ENCODE measurements at places on chromosomes 2 and 18.

GRCh38 chr2:161919873-161920272 is 154.1 kb downstream of the DPP4 start:
- no peak for DNase-seq

DNA sequence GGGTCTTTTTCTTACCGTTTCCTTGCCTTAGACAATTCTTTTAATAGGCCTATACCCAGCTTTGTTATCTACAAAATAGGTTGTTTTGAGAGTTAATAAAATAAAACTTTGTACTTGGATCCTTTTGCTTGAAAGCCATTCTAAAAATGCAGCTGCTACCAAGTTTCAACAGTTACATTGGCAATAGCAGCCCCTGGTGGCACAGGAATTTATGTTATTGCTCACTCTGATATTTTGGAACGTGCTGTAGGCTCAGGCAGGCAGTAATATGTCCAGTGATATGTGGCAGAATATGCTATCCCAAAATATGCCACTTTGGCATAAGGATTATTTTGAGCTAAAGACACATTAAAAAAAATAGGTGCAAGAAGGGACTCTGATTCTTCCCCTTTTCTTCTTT is 6.7 kb upstream of the COMMD1 start:
- DNase-seq: no peak

- DNase-seq: no peak
These were observed 109.7 kb downstream of the MBD5 start for GRCh38 chr2:148130581-148130980.

GRCh38 chr2:278927-279320 is 9.0 kb downstream of the ALKAL2 start:
- DNase-seq: no peak

DNA sequence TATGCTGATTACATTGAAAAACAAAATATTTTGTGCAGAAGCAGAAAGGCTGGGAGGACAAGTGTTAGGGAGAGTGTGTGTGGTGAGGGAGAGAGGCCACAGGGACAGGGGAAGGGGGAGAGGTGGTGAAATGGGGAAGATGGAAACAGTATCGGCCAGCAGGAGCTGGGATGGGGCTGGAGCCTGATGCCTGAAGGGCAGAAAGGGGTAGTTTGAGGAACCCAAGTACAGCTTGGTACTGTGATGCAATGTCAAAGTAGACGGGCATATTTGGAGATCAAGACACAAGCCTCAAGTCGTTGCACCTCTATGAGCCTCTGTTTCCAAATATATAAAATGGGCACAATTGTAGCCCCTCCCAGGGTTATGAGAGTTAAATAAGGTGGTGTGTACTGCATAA is 152.1 kb downstream of the LPIN1 start:
- no peak for DNase-seq

GRCh38 chr2:66301022-66301766 is 133.7 kb upstream of the MEIS1 start:
- DNase-seq: no peak

DNA sequence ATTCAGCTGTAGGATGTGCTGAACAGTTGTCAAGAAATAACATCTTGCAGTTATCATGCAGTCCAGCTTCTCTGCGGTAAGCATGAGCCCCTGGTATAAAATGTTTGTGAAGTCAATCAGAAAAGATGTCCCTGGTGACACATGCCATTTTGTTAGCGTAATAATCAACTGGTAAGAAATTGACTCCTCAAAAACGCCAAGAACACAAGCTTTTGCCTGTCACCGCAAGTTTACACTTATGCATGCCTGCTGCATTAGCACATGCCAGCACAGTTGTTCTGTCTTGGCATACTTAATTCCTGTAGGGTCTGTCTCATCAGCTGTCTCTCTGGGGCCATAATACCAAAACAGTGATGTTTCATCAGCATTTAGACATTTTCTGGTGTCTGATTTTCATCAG is 524.8 kb upstream of the DSEL start:
- DNase-seq: no peak

- DNase-seq: no peak
These were observed 54.2 kb upstream of the CDCA7 start for GRCh38 chr2:173300458-173300857.

DNA sequence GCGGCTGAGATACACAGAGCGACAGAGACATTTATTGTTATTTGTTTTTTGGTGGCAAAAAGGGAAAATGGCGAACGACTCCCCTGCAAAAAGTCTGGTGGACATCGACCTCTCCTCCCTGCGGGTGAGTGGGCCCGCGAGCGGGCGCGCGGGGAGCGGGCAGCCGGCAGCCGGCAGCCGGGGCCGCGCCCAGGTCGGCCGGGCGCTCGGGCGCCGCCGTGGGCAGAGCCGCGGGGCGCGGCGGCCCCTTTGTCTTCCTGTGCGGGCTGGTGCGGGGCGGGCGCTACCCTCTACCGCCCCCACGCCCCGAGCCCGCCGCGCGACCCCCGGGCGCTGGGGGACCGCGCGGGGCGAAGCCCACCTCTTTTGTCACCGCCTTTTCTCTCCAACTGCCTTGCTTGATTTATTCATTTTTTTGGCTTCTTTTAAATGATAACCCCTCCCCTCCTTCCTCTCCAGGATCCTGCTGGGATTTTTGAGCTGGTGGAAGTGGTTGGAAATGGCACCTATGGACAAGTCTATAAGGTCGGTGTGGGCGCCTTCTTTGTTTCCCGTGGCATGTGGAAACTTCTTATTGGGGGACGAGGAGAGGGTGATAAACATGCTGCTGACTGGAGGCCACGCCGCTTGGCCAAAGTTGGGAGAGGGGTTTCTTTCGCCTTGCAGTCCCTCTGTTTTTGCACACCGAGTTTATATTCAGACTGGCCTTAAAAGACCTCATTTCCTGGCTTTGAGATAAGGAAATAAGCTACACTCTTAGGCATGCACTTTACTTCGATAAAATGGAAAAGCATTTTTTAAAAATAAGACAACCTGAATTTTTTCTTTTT is 722 bp downstream of the MAP4K4 start:
- DNase-seq: no peak

GRCh38 chr2:239520811-239521517 is 120.1 kb upstream of the HDAC4 start:
- DNase-seq: no peak

- DNase-seq: no peak
These were observed 252.7 kb downstream of the ZEB2 start for GRCh38 chr2:144267239-144267638.

- no peak for DNase-seq
These were observed 19.4 kb upstream of the DSC3 start for GRCh38 chr18:31061945-31062344.

GRCh38 chr2:181189951-181190350 is 209.5 kb downstream of the UBE2E3 start:
- no peak for DNase-seq

DNA sequence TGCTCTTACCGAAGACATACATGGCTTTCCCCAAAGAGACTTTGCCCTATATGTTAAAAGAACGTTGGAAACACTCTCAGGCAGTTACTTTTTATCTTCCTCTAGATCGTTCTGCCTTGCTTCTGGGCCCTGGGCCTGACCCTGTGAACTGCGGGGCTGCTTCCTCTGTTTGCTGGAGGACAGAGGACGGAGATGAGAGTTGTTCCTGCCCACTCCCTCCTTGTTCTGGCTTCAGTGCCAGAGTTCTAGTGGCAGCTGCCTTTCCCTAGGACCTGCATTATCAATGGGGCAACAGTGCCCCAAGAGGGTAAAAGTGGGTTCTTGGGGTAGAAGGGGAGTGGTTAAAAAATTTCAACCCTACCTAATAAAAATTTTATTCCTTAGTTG is 6.5 kb upstream of the FN1 start:
- DNase-seq: no peak

DNA sequence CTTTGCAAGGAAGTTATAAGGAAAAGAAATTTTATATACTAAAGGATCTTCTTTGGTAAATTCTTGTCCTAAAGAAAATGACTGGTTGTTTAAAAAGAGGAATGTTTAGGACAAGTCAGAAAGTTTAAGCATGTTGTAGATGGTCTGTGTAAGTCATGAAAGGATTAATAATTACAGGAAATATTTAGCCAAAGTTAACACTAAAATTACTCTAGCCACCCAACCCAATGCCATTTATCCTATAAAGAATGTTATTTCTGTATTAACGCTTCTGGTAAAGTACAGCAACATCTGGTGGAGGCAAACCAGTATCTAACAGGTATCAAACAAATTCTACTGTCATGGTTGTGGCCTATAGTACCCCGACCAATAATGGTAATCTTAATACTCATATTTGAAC is 546.9 kb upstream of the PKDCC start:
- no peak for DNase-seq

DNA sequence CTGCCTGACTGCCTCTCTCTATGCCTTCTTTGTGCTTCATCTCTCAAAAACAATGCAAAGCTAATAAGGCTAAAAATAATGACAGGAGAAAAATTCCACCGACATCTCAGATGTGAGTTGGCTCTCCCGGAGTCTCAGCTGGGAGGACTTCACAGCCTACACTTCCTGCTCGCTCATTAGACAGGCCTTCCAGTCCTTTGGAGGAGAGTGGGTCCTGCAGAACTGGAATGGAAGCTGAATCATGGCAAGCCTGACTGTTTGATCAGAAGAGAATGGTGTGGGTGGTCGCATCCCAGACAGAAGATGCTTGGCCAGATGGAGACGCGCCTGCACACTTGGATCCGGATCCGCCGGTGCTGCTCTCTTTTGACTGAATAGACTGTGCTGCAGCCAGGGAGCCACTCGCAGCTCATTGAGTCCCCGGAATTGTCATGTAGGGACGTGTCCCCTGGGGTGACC is 49.7 kb downstream of the TRIB2 start:
- no peak for DNase-seq

GRCh38 chr2:100742277-100743254 is 77.4 kb upstream of the NPAS2 start:
- DNase-seq: no peak

- no peak for DNase-seq
These were observed 686.0 kb downstream of the NRXN1 start for GRCh38 chr2:50345701-50346591.

- no peak for DNase-seq
These were observed 23.4 kb upstream of the RAPGEF4 start for GRCh38 chr2:172712251-172712650.

DNA sequence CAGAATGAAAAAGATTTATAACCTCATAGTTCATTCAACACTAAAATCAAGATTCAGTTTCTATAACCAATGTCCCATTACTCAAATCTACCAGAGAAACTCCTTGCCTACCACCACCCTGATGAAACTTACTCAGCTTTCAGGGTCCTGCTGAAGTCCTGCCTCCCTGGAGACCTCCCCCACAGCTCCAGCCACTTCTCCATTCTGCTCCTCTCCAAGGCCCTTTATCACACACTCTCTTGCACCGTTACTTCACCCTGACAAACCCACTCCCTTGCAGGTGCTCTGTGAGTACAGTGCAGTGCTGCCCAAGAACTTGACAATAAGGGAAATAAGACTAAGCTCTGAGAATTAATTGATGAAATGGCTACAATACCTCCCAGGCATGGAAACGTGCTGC is 83.5 kb upstream of the CDCA7 start:
- DNase-seq: no peak

DNA sequence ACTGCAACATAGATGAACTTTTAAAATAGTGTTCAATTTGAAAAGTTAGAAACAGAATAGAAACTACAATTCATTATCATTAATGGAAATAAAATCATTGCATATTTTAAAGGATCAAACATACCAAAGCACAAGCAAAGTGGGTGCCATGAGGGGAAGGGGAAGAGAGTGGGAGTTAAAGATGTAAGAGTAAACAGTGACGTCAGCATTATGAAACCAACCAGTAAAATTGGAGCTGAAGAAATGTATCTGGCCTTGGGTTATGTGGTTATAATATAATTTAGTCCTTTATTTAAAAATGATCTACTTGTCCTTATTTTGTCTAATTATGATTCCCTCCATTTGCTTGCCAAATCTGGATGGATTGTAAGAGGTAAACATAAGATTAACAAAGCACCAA is 6.0 kb downstream of the LINC00305 start:
- no peak for DNase-seq

- DNase-seq: no peak
These were observed 12.8 kb downstream of the NEDD4L start for GRCh38 chr18:58056852-58057251.

- DNase-seq: no peak
These were observed 164.5 kb downstream of the XIRP2 start for GRCh38 chr2:167052825-167053224.

DNA sequence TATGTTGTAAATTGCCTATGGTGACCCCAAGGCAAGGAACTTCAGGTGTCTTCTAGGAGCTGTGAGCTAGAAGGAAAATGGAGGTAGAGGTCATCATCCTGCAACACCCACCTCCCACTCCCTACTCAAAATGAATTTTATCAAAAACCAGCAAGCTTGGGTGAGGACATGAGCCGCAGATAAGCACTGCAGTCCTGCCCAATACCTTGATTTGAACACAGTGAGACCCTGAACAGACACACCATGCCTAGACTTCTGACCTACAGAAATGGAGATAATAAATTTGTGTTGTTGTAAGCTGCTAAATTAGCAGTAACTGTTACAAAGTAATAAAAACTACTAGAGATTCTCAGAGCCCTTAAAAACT is 13.4 kb downstream of the MEX3C start:
- DNase-seq: no peak

DNA sequence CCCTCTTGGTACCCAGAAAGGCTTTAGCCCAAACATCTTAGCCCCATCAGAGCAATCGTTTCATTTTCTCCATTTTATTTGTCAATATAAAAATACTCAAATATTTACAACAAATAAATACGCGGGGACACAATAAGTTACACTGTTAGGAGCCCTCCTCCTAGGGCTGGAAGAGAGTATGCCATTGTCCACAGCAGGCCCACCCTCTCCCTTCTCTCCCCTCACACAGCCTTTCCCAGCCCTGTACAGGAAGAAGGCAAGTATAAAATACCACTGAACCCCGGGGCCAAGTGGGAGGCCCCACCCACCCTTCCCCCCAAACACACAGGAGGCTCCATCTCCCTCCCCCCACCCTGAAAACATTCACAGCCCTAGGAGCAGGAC is 1.9 kb upstream of the ANKRD39 start:
- no peak for DNase-seq
